ENCODE measurements at places on chromosomes 3 and 15. TPM values are rescaled to one million over a fixed set of nuclear protein-coding genes. Genes with fewer than 3 reads are reported as not detected.

Gene FBXW12
- total RNA-seq, result 1.7 TPM

GRCh38 chr3:183563536-183563874 is 8.0 kb upstream of the KLHL6 start:
- H3K4me1 ChIP-seq, result peaks cover 9% of the 10 kb centered on the region
- H3K4me3 ChIP-seq, result no peak overlapping the region
- DNase-seq, result no peak
- no peak overlapping the region for H3K27ac ChIP-seq

DNA sequence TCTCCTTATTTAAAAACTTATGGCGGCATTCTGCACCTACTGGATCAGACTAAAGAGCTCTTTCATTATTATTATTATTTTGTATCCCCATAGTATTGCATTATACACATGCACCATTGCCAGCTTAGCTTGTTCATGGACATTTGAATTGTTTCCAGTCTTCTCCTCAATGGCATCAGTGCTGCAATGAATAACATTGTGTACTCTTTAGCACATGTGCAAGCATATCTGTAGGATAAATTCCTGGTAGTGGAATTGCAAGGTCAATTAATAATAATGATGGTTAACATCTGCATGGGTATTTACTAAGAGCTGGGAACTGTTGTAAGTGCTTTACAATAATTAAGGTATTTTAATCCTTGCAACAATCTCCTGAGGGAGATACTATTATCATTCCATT is 52.0 kb downstream of the AMOTL2 start:
- no peaks in the 10 kb centered on the region for H3K27me3 ChIP-seq
- no peak overlapping the region for H3K27ac ChIP-seq
- H3K4me1 ChIP-seq, result peaks cover 39% of the 10 kb centered on the region
- no peak overlapping the region for H3K4me3 ChIP-seq
- no peak for DNase-seq

DNA sequence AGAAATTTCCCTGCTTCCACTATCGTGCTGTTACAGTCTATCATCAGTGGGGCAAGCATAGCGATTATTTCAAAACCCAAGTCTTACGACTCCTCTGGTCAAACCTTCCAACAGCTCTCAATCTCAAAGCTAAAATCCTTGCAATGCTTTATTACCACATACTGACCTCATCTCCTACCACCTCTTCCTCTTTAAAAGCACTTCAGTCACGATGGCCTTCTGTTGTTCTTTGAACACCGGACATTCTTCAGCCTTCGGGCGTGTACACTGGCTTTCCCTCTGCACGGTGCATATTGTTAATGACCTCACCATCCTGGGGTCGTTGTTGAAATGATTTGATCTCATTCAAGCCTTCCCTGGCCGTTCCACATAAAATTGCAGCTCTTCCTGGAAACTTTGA is 31.1 kb downstream of the MAGEL2 start:
- no peak overlapping the region for H3K27ac ChIP-seq
- no peak overlapping the region for H3K4me3 ChIP-seq
- no peaks in the 10 kb centered on the region for H3K4me1 ChIP-seq
- H3K27me3 ChIP-seq, result no peaks in the 10 kb centered on the region

Gene NTRK3
- not detected for total RNA-seq

DNA sequence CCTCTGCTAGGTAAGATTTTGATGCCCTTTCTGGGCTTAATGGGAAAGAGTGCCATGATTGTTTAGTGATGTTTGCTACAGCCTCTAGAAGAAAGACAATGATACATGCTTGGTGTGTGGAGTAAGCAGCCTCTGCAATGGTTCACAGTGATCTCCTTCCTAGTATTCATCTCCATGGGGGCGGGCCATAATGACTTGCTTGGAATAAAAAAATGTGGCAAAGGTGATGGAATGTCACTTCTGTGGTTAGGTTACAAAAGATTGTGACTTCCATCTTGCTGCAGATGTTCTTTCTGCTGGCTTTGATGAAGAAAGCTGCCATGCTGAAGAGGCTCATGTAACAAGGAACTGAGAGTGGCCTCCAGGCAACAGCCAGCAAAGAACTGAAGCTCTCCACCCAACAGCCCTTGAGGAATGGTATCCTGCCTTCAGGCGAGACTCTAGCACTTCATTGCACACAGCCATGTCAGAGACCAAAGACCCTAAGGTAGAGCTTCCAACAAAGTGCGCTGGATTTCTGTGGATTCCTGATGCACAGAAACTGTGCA is 139.1 kb upstream of the LRIG1 start:
- no peaks in the 10 kb centered on the region for H3K27me3 ChIP-seq
- H3K4me1 ChIP-seq, result peaks cover 10% of the 10 kb centered on the region
- DNase-seq, result no peak
- H3K4me3 ChIP-seq, result no peak overlapping the region

GRCh38 chr3:65170390-65171042 is 482.7 kb upstream of the ADAMTS9 start:
- H3K36me3 ChIP-seq, result no peaks in the 10 kb centered on the region
- no peak for DNase-seq
- H3K4me3 ChIP-seq, result no peak overlapping the region

Gene PLA2G4F
- 2.9 TPM for total RNA-seq

GRCh38 chr3:156918746-156919145 is 92.6 kb downstream of the LEKR1 start:
- H3K4me3 ChIP-seq, result no peak overlapping the region
- DNase-seq, result no peak
- H3K27me3 ChIP-seq, result no peaks in the 10 kb centered on the region
